ENCODE measurements at places on chromosomes 2 and 18.

DNA sequence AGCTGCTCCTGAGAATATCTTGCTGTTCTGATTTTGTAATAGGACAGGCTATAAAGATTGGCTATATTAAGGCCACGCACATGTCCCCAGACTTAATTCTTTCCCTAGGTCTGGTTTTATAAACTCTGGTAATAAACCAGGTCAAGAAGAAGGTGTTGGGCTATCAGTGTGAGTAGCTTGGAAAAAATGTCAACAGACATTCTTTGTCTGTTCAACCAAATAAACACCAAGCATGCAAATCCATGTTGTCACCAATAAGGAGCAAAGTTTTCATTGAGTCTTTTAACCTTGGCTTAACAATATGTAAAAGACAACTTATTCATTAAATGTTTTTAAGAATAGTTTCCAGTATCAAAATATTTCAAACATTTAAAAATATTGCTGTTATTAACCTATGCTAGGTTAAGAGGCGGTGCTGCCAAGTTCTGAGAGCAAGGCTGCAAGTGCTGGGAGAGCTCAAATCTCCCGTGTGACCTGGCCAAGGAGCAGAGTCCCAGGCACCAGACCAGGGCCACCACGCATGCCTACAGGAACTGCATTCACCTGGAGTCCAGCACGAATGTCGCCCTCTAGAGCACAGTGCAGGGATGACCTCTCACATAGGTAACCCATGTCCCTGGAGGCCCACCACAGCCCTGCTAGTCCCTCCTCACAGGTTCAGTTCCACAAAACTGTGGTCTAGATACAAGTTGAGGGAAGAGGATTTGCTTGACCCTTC, 120.5 kb upstream of the POU3F3 start:
- DNase-seq = no peak

DNA sequence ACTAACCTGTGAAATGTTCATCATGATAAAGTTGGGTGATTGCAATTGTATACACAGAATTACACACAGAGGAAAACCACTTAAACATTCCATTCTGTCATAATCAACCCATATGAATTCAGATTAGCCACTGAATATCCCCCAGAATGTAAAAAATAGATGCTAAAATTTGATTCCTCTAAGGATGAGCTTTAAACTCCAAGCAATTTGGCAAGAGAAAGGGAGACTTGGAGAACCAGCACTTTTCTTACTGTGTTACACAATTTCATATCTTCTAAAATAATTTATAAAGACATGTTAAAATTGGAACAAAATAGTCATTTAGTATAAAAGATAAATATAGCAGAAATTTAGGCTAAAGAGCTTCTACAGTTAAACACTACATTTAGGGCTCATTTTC, 146.3 kb upstream of the LMAN1 start:
- no peak for DNase-seq

DNA sequence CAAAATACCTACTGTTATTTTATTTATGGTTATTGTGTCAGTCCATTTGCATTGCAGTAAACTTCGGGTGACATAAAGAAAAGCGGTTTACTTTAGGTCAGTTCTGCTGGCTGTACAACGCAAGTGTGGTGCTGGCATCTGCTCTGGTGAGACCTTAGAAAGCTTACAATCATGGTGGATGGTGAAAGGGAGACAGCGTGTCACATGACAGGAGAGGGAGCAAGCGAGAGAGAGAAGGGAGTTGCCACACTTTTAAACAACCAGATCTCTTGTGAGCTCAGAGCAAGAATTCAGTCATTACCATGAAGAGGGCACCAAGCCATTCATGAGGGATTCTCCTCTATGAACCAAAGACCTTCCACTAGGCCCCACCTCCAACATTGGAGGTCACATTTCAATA, 2.0 kb upstream of the FAM171B start:
- DNase-seq = no peak

- no peak for DNase-seq
Observed at GRCh38 chr2:69074918-69075317, 61.9 kb downstream of the ANTXR1 start.

GRCh38 chr2:46993501-46993900, 77.9 kb upstream of the MCFD2 start:
- no peak for DNase-seq

GRCh38 chr2:221518935-221519625, 53.0 kb downstream of the EPHA4 start:
- no peak for DNase-seq

DNA sequence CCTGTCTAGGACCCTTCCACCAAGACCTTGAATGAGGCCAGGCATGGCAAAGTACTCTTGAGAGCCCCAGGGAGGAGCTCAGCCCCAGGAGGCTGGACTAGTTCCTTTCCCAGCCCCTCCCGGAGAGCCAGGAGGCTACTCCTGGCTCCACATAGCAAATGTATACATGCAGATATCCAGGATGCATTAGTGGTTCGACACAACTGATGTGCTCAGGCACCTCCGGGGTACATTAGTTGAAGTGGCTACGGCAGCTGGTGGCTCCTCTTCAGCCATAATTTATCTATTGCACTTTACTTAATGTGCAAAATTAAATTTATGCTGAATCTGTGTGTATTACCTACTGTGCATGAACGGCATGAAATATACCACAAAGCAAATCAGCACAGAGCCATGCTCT, 182.8 kb upstream of the MEIS1 start:
- no peak for DNase-seq

DNA sequence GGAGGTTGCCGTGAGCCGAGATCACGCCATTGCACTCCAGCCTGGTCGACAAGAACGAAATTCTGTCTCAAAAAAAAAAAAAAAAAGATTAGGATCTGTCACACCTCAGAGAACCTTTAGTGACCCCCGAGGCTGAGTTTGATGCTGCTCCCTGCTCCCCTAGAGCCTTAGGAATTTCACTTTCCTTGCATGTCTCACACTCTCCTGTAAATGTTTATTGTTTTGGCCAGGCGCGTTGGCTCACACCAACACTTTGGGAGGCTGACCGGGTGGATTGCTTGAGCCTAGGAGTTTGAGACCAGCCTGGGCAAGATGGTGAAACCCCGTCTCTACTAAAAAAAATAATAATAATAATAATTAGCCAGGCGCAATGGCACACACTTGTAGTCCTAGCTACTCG, 31.5 kb downstream of the SRSF7 start:
- no peak for DNase-seq

Data from activated T-helper 1 cell treated with anti-CD3 and anti-CD28 coated beads, Interleukin-12 subunit alpha, Interleukin-12 subunit beta, Interleukin-2, Interleukin-4 antibody, amounts not matched to agents 30 ng/mL and 10 ng/mL and 1 ng/mL, durations not matched to agents 14 hours and 24 hours and 36 hours (primary cell).